Fibroblast of skin of right quadriceps (primary cell): ENCODE measurements at places on chromosomes 2 and 18.

- no peak for DNase-seq
Observed at GRCh38 chr2:7911196-7911595, 770.7 kb upstream of the ID2 start.

DNA sequence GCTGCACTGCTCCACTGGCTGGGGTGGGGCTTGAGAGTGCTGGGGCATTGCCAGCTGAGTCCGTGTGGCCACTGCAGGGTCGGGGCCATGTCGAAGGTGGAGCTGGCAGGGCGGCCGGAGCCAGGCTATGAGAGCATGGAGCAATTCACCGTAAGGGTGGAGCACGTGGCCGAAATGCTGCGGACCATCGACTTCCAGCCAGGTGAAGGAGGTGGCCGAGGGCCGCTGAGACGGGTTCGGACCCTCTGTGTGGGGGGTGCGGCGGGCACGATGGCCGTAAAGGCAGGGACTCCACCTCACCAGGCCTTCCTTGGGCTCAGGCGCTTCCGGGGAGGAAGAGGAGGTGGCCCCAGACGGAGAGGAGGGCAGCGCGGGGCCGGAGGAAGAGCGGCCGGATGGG, 2.1 kb downstream of the UCN start:
- no peak for DNase-seq

DNA sequence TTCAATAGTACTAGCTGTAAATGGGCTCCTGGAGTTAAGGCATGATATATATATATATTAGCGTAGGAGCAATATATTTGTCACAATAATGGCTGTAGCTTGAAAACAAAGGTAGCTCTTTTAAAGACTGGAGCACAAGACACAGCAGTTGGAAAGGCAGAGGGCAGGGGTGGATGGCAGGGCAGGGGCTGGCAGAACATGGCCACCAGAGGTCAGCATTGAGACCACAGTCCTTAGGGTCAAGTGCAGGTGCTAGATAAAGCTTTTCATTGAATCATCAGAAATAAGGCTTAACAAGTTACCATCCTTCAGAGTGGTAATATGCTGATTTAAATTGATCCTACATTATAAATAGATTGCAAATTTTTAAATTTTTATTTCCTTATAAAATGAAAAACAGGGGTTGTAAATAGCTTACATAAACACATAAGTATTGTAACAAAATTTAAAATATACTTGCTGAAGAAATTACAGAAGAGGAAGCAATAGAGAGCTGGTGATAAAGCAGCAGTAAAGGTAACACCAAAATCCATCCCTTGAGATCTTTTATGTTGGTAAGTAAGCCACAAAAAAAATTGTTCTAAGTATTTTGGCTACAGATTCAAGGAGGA, 161.2 kb upstream of the PIEZO2 start:
- DNase-seq: peak; percentile 42

DNA sequence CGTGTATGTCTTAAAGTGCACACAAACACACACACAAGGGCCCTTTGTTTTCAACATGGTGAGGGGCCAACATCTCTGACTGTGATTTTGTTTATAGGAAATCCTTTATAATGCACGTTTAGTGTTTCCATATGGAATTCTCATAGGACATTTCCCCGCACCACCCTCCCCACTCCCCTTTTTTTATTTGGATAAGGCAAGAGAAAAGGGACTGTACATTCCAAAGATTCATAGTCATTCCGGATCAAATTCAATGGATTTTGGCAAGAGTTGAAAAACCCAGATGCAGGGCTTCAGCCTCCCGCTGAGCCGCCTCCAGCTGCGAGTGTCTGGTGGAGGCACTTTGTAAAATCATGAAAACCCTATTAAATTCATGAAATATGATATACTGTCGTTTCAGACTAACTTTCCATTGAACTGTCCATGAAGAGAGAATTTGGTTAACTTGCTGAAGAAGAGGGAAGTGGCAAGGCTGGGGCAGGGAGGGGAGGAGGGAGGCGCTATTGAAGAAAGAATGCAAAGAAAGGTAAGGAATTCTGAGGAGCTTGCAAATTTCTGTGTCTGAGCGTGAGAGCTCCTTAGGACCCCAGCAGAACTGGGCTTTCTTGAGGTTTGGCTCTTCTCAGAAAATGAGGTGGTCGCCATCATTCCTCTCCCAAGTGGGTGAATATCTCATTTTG, 25.8 kb upstream of the SLC14A2 start:
- peak; percentile 98 for DNase-seq

- DNase-seq: no peak
Observed at GRCh38 chr2:75390169-75390568, 170.6 kb downstream of the EVA1A start.

- peak; percentile 6 for DNase-seq
Observed at GRCh38 chr2:229164545-229165249, 106.4 kb downstream of the PID1 start.

DNA sequence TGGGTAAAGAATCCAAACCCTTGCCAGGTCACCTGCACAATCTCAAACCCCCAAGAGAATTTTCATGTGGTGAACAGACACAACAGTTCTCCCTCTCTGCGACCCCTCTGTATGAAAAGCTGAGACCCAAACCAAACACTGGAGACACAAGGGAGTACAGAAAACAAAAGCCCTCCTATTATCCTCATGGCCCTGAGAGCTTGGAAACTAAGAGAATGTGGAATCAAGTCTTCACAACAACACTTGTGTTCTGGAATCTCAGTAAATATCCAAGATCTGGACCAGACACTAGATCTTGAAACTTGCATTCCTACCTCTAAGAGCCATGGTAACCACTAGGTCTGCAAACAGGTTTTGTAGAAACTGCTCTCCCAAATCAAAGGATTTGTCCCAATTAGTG, 50.1 kb upstream of the CCDC150 start:
- no peak for DNase-seq

DNA sequence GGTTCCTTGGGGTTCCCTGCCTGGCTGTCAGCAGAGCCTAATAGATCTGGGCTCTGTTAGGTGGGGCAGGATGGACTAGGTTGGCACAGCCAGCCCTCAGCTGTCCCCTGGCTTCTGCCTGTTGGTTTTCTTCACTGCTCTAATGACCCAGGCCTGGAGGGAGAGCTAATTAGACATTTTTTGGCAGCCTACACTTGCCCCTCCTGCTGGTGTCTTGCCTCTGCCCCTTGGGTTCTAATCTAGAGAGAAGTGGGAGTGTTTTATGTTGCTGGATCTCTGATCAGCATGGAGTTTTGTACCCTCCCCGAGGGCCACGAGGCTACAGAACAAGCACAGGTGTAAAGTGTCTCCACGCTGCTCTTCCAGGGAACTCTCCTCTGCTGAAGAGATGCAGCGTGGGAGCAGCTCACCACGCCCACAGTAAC, 199.4 kb upstream of the RASGRP3 start:
- no peak for DNase-seq

DNA sequence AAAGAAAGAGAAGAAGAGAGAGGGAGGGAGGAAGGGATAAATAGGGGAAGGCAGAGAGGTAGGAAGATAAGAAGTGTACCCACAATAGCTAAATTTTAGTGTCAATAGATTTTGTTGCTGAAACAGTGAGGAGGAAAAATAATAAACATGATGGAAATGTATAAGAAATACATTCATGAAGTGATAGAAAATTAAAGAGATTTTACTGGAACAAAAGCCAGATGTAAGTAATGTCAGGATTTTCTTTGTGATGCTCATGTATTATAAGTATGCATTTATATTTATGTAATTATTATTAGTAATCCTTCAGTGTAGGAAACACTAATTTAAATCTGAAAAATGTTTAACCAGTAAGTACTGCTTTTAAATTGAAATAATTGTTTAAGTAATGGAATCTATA, 1125.2 kb upstream of the FANCL start:
- DNase-seq: no peak

DNA sequence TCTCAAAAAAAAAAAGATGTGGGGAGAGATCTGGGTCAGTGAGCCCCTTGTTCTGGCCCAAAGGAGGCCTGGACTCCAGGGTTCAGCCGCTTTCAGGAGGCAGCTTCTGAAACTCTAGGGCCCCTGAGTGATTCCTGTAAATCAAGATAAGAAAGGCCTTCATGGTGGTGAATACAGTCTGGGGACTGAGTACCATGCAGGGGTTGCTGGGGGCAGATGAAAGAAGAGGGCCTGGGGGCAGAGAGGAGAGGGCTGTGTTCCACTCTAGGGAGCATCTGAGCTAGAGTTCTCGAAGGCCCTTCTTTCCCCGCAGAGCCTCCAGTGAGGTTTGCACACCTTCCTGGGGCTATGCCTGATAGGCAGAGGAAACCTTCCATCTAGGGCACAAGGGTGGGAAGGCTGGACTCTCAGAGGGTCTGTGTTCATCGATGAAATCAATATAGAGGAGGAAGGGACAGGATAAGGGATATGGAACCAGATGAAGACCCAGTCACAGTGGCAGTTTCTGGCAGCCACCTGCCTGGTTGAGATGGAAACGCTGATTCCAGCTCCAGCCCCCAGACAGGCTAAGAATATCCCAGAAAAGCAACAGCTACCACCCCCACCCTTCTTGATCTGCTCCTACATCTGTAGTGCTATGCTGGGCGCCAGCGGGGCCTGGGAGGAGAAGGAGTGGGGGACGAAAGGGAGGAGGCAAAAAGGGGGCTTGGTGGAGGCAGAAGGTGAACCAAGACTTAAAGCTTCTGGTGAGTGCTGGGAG, 4.7 kb upstream of the CDK5R2 start:
- no peak for DNase-seq

- no peak for DNase-seq
Observed at GRCh38 chr2:46479265-46479664, at the start of gene TMEM247. TMEM247 (plus strand) TSS chr2:46479565.

- DNase-seq: peak; percentile 69
Observed at GRCh38 chr2:88638743-88639142, 11.5 kb upstream of the EIF2AK3 start.

DNA sequence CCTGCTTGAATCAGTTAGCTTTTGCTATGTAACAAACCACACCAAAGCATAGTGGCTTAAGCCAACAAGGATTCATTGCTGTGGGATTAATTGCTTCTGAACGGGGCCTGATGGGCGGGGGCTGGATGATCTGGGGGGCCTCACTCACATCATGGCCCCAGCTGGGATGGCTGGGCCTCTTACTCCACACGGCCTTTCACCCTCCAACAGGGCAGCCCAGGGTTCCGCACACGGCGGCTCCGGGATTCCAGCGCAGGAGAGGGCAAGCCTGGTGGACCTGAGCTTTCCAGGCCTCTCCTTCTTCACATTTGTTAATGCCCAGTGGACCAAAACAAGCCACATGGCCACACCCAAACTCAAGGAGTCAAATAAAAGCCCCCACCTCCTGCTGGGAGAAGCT, 86.3 kb upstream of the PHLPP1 start:
- DNase-seq: no peak

DNA sequence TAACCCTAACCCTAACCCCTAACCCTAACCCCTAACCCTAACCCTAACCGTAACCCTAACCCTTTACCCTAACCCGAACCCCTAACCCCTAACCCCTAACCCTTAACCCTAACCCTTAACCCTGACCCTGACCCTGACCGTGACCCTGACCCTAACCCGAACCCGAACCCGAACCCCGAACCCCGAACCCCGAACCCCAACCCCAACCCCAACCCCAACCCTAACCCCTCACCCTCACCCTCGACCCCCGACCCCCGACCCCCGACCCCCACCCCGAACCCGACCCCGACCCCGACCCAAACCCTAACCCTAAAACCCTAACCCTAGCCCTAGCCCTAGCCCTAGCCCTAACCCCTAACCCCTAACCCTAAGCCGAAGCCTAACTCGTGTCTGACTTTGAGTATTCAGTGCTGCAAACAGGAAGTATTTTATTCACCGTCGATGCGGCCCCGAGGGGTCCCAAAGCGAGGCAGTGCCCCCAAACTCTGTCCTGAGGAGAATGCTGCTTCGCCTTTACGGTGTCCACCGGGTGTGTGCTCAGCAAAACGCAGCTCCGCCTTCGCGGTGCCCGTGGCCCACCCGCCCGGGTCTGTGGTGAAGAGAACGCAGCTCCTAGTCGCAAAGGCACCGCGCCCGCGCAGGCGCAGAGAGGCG, 36.0 kb downstream of the FAM110C start:
- DNase-seq: no peak

- DNase-seq: no peak
Observed at GRCh38 chr2:133415210-133415876, 152.9 kb downstream of the NCKAP5 start.

DNA sequence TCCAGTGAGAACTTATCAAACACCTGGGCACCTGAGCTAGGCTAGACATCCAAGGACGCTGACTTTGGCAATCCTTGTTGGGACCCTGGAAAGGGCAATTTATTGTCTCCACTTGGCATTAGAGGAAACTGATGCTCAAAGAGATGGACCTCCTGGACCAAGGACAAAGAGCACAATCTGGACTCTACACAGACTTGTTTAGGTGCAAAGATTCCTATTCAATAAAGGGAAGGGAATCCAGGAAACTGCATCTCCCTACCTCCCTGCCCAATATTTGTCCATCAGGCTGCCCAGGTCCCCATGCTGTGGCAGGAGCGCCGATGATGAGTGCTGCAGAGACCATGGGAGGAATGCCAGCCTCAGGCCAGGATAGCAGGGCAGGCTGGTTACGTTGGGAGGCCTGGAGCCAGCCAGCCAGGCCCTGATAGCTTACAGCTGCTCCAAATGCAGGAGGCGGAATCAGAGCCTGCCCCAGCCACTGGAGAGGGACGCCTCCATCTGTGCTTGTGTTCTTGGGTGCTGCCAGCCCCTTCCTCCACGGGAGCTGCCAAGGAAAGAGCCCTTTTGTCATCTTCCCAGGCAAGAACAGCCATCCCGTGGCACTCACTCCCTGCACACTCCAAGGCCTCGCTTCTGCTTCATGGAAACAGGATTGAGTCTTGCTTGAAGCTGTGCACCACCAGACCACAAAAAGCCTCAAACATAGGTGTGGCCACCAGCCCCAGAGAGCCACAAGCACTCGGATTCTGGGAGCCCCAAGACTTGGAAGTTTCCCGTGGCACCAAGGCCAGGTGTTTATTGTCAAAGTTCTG, 60.0 kb downstream of the HS1BP3 start:
- DNase-seq: no peak

DNA sequence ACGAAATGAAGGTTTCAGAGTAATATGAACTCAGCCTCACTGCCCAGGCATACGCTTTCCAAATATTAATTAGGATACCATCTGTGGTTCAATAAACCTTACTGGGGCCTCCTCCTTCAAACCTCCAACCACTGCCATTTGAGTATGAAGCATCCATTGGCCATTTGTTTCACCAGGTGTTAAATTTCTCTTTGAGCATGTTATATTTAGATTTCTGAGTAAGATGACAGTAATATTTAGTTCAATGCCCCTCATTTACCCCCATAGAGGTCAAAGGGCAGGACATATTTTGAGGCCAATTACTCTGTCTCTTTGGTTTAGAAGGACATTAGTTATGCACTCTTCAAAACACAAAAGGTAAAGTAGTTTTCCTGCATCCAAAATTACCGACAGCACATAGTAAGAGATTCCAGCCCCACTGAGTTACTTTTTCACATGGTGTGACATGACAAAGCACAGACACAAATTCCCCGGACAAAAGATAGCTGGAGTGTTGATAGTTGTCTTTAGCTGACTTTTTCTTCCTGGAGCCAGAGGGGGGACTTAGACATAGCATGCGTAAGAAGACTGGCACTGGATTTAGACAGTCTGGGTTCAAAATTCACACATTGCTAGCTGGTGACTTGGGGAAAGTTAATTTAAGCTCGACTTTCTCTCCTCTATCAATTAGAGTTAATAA, 33.1 kb upstream of the LNPK start:
- no peak for DNase-seq
